ENCODE measurements at places on chromosomes 7 and 10. TPM values are rescaled to one million over a fixed set of nuclear protein-coding genes. Genes with fewer than 3 reads are reported as not detected.

DNA sequence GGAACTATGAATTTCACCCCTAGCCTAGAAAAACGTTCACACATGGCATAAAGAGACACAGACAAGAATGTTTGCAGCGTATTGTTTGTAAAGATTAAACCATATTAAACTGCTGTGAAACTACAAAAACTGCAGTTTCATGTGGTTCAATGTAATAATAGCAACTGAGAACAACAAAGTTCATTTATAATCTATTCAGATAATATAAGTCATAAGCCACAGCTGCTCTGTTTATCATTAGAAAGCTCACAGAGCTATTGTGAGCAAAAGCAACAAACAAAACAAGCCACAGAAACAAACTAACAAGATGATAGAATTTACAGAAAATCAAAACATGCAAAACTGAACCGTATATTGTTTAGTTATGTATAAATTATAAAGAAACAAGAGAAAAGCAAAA lies 113.5 kb downstream of the AHR start:
- DNase-seq = no peak

- no peak for DNase-seq
Observed at GRCh38 chr10:112250555-112250954, 32.6 kb upstream of the TECTB start.

DNA sequence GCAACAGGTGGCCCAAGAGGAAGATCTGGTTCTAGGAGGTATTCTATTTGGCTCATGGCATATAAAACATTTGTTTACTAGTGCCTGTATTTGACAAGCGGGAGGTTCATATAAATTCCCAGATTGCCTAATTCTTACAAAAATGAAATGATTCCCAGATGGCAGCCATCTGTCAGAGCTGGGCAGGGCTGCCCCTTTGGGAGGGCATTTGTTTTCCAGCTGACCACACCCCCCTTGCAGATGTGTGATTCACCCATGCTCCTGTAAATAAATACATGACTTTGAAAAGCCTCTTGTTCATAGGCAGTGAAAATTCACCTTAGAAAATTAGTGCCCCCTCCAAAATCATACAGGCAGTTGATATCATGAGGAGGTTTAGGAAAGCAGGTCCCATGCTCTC lies 8.6 kb downstream of the VWC2 start:
- no peak for DNase-seq

Gene LAMB1
- total RNA-seq = 410 TPM

DNA sequence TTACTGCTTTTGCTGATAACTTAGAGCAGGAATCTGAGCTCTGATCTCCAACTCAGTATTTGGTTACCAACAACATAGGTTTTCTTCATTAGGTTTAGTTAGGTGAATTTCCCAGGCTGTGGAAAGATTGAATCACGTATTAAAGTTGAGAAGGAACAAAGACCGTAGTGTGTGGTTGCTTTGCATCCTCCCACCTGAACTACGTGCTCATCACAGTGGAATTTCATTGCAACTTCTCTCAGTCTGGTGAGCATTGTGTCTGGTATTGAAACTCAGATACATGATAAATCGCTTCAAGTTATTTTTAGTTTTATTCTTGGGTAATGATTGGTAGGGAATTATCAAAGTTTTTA lies 139.4 kb upstream of the AKR1E2 start:
- DNase-seq = peak; percentile 74

Gene LBX1
- not detected for total RNA-seq

DNA sequence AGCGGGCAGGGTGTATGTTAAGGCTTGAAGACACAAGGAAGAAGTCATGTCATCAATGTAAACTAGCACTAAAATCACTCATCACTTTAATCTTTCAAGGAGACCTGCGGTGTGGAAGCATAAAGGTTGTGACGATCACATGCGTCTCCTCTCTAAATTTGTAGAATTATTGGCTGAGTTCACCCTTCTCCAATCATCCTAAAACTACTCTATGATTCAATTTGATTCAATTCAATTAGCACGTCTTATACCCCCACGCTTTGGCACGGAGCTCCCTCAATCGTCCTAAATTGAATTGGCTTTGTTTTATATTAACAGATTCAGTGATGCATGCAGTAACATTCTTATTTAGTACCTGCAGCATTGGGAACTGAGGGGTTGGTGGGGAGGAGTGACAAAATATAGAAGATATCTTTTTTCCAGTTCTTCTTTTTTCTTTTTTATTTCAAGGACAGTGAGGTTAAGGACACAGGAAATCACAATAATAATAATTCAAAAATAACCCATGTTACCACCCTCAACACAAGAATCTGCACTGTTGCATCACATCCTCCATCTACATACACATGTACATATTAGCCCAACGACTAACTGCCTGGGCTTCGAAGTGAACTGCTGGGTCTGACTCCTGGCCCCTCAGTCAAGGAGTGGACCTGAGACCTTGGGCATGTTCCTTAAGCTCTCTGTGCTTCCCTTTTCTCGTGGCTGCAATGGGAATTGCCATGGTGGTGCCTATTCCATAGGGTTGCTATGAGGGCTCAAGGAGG lies 86.5 kb downstream of the LSM5 start:
- DNase-seq = no peak

DNA sequence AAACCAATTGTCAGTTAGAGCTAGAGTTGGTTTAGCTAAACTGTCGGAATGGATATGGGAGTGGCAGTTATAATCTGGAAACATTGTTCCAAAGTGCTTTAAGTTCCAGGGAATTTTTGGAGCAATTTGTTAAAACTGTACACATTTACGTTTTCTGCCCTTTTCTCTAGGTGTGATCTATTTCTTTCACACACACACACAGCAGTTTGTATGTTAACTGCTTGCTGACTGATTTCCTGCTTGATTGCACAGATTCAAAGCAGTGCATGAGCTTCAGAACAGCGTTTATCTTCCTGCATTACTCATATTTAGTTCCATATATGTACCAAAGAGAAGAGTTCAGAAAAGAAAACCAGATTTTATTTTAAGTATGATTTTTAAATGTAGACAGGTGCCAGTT lies 57.9 kb downstream of the MGMT start:
- peak; percentile 50 for DNase-seq

Gene TRIM50
- not detected for total RNA-seq

- no peak for DNase-seq
Observed at GRCh38 chr10:49053053-49053997, 62.0 kb downstream of the VSTM4 start.

Gene MARVELD1
- 57.5 TPM for total RNA-seq

DNA sequence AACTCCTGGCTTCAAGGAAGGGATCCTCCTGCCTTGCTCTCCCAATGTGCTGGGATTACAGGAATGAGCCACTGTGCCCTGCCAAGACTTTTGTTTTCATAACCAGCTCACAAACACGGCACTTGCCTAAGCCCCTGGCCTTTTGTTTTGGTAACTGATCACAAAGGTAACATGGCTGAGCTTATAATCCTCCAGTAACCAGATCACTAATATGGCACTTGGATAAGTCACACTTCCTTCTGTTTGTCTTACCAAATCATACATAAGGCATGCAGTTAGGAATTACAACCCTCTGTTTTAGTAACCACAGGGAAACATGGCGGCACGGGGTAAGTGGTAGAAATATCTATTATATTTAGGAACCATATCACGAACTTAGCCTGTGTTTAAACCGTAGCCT lies 577.1 kb downstream of the CALN1 start:
- DNase-seq = no peak

GRCh38 chr10:35219292-35219691 lies 92.6 kb downstream of the CREM start:
- no peak for DNase-seq

DNA sequence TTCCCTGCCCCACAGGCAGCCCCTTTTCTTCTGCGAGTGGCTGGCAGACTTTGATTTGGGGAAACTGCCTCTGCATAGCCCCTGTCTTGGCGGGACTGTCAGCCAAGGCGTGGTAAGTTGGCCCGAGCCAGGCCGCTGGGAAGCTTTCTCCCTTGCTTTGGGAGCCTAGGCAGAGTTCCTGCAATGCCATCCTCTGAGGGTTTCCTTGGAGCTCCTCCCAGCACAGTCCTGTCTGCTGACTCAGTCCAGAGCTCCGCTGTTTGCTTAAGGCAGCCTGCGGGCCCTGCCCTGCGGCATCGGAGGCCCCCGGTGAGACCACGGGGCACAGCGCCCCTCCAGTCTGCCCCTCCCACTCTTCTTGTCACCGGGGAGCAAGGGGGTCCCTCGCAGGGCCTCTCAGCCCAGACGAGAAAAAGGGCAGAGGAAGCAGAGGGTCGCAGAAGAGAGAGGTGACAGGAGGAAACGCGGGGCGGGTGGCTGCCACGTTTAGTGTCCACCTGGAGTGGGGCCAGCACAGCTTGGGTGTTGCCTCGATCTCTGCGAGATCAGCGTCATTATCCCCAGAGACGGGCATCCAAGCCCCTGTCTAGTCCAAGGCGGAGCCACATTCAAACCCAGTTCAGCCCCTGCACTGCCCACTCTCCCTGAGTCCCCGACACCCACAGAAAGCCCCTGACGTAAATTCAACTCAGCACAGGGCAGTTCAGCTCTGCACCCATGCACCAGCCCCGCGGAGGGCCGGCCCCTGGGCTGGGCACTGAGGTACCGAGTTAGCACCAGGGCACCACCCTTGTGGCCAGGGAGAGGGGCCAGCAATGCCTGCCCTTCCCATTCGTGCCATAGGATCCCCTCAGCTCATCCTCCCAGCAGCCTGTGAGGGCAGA lies 59.0 kb upstream of the CHST15 start:
- peak; percentile 96 for DNase-seq

GRCh38 chr10:13352519-13352918 lies 4.4 kb upstream of the SEPHS1 start:
- DNase-seq = no peak

DNA sequence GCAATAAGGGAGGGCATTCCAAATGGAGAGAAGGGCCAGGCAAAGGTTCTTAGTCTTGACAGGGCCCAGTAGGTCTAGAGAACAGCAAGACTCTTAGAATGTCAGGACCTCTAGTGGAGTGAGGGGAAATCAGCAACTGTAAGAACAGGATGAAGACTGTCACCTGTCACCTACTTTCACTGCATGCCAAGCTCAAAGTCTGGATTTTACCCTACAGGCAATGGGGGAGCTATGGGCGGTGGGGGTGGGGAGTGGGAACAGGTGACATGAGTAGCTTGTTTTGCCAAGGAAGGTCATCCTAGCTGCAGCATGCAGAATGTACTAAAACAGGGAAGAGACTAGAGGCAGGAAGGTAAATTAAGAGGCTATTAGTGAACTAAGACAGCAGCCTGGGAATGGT lies 18.3 kb downstream of the GOT1 start:
- peak; percentile 18 for DNase-seq

Gene C7orf33
- not detected for total RNA-seq

DNA sequence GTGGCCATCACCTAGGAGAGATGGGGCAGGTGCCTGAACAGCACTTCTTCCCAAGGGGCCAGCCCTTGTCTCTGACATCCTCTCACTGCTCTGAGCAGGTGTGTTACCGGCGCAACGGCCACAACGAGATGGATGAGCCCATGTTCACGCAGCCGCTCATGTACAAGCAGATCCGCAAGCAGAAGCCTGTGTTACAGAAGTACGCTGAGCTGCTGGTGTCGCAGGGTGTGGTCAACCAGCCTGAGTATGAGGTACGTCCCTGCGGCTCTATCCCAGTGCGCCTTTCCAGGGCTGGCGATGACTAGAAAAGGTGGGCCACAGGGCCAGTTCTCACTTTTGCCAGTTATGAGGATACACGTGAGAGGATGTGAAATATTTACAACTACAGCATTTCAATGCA lies 54.3 kb upstream of the ZMIZ2 start:
- no peak for DNase-seq

DNA sequence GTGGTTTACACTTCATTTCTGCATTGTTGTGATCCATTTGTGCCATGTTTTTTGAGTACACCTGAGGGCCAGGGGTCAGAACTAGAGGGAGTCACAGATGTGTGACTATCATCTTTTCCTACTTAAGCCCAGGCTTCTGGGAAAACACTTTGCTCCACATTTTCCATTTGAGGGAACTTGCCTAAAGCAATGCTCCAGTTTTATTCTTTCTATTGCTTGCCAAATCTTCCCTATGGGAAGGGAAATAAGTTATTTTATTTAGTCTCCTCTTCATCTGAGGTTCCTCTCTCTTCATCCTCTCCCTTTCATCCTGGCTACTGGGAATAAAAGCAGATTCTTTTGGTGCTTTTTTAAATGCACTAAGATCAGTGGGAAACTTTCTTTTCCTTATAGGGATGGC lies 179.9 kb upstream of the PRSS58 start:
- DNase-seq = no peak

Gene EIF4H
- total RNA-seq = 270 TPM

GRCh38 chr7:85749696-85750453 lies 563.0 kb upstream of the SEMA3D start:
- no peak for DNase-seq

- no peak for DNase-seq
Observed at GRCh38 chr7:116030651-116031276, at the start of gene TFEC. Gene TFEC, minus strand, starts transcription at chr7:116030763. Its CDS starts 46,322 bp downstream, at chr7:115984441.

Gene AEBP1
- total RNA-seq = 219 TPM

DNA sequence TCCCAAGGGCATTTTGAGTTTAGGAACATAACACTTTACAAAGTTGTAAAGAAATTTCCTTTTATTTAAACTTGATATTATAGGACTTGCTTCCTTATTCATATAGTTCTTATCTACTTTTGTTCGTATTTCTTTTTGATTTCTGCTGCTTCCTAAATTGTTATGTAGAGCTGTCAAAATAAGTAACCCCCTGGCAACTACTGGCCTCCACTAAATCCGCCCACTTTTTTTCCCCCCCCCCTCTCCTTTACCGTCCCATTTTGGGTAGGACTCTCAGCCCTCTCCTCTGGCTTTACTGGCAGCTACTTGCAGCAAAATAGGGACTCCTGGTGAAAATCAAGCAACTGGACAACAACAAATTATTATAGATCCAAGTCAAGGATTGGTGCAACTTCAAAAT lies 1.1 kb downstream of the SP4 start:
- peak; percentile 61 for DNase-seq

GRCh38 chr10:121601458-121601857 lies 3.2 kb upstream of the FGFR2 start:
- DNase-seq = no peak

Gene PRSS37
- not detected for total RNA-seq

DNA sequence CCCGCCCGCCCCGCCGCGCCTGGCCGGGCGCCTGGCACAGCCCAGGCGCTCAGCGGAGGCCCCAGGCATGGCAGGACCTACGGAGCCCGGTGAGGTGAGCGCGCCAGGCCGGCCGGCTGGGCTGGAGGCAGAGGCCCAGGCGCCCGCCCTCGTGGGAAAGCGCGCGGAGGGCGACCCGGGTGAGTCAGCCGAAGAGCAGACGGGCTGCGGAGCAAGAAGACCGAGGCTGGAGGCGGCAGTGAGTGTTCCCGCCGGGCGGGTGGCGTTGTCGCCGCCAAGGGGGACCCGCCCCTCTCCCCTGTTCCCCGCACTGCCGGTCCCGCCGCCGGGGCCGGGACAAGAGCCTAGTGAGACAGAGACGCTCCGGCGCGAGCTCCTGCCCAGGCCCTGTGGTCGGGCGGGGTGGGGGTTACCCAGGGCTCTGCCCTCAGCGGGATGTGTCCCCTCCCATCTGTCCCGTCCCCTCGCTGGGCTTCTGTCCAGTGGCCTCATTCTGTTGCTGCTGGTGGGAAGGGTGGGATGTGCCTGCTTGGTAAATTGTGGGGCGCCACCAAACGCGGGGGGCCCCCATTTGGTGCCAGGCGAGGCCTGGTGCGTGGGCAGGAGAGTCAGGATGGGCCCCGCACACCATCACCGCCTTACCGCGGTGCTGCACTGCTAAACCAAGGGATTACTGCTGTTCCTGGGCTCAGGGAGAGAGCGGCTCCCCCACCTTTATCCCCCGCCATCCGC lies 17.0 kb upstream of the NODAL start:
- peak; percentile 99 for DNase-seq
